ENCODE measurements at places on chromosomes 12 and 14.

DNA sequence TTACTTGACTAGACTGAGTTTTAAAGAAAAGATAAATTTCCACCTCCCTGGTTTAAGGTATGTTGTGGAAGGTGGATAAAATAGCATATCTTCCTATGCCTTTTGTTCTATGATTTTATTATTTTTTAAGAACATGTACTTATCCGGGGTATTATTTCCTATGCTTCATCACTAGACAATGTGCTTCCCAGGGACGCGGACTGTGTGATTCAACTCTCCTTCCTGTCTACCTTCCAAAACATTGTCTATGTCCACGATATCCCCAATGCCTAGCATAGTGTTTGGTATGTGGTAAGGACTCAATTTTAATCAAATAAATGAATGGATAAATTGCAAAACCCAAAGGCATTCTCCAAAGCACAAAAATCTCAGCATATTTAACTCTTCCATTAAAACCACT lies 8.3 kb upstream of the CCND2 start:
- no peak for DNase-seq
- H3K27me3 ChIP-seq = peaks cover 10% of the 10 kb centered on the region
- H3K36me3 ChIP-seq = no peaks in the 10 kb centered on the region
- H3K4me1 ChIP-seq = peaks cover 8% of the 10 kb centered on the region
- H3K27ac ChIP-seq = no peak overlapping the region
- H3K4me3 ChIP-seq = no peak overlapping the region

- peaks cover 8% of the 10 kb centered on the region for H3K36me3 ChIP-seq
- H3K27me3 ChIP-seq = no peaks in the 10 kb centered on the region
- H3K27ac ChIP-seq = peak overlapping the region; percentile 54
- H3K4me1 ChIP-seq = peaks cover 31% of the 10 kb centered on the region
These were observed 105.9 kb downstream of the ETV6 start for GRCh38 chr12:11755302-11755930.

GRCh38 chr12:92657770-92658169 lies 45.0 kb upstream of the PLEKHG7 start:
- no peak for DNase-seq
- no peaks in the 10 kb centered on the region for H3K4me1 ChIP-seq

- H3K27me3 ChIP-seq = no peaks in the 10 kb centered on the region
- no peaks in the 10 kb centered on the region for H3K36me3 ChIP-seq
- H3K27ac ChIP-seq = peak overlapping the region; percentile 99
These were observed 2.1 kb upstream of the GPR132 start for GRCh38 chr14:105067140-105067968.

- no peak overlapping the region for H3K4me3 ChIP-seq
- H3K27ac ChIP-seq = peak overlapping the region; percentile 57
- DNase-seq = no peak
- H3K4me1 ChIP-seq = peaks cover 18% of the 10 kb centered on the region
- no peaks in the 10 kb centered on the region for H3K27me3 ChIP-seq
These were observed 17.2 kb downstream of the ZBTB42 start for GRCh38 chr14:104817930-104818713.

- no peak for DNase-seq
- H3K27ac ChIP-seq = no peak overlapping the region
- no peaks in the 10 kb centered on the region for H3K4me1 ChIP-seq
- H3K36me3 ChIP-seq = no peaks in the 10 kb centered on the region
- peaks cover 6% of the 10 kb centered on the region for H3K27me3 ChIP-seq
- H3K4me3 ChIP-seq = no peak overlapping the region
These were observed 89.0 kb upstream of the PPM1H start for GRCh38 chr12:63023926-63024325.

- no peak overlapping the region for H3K27ac ChIP-seq
- no peak for DNase-seq
- H3K36me3 ChIP-seq = no peaks in the 10 kb centered on the region
- no peaks in the 10 kb centered on the region for H3K4me1 ChIP-seq
- H3K27me3 ChIP-seq = no peaks in the 10 kb centered on the region
- no peak overlapping the region for H3K4me3 ChIP-seq
These were observed 62.3 kb downstream of the MGAT4C start for GRCh38 chr12:86193931-86194330.

- peaks cover 41% of the 10 kb centered on the region for H3K27me3 ChIP-seq
- no peak overlapping the region for H3K27ac ChIP-seq
- H3K4me1 ChIP-seq = peaks cover 6% of the 10 kb centered on the region
- H3K4me3 ChIP-seq = peak overlapping the region; percentile 76
These were observed 980 bp upstream of the LTBR start for GRCh38 chr12:6382982-6383381.

DNA sequence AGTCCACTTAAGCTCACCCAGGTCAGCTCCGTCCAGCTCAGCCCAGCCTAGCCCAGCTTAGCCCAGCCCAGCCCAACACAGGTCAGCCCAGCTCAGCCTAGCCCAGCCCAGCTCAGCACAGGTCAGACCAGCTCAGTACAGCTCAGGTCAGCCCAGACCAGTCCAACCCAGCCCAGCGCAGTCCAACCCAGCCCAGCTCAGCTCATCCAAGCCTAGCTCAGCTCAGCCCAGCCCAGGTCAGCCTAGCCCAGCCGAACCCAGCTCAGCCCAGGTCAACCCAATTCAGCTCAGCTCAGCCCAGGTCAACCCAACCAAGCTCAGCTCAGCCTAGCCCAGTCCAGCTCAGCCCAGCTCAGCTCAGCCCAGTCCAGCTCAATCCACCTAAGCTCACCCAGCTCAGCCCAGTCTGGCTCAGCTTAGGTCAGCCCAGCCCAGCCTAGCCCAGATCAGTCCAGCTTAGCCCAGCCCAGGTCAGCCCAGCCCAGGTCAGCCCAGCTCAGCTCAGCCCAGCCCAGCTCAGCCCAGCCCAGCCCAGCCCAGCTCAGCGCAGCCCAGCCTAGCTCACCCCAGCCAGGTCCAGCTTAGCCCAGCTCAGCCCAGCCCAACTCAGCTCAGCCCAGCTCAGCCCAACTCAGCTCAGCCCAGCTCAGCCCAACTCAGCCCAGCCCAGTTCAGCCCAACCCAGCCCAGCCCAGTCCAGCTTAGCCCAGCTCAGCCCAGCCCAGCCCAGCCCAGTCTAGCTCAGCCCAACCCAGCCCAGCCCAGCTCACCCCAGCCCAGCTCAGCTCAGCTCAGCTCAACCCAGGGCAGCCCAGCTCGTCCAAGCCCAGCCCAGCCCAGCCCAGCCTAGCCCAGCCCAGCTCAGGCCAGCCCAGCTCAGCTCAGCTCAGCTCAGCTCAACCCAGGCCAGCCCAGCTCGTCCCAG lies 184.0 kb downstream of the TMEM121 start:
- H3K4me3 ChIP-seq = no peak overlapping the region
- H3K4me1 ChIP-seq = no peaks in the 10 kb centered on the region
- no peaks in the 10 kb centered on the region for H3K36me3 ChIP-seq
- H3K27ac ChIP-seq = no peak overlapping the region
- DNase-seq = no peak
- H3K27me3 ChIP-seq = no peaks in the 10 kb centered on the region

GRCh38 chr12:12180136-12180535 lies 86.7 kb downstream of the LRP6 start:
- H3K27me3 ChIP-seq = peaks cover 12% of the 10 kb centered on the region
- H3K27ac ChIP-seq = no peak overlapping the region
- H3K4me3 ChIP-seq = no peak overlapping the region
- DNase-seq = no peak
- peaks cover 2% of the 10 kb centered on the region for H3K4me1 ChIP-seq

DNA sequence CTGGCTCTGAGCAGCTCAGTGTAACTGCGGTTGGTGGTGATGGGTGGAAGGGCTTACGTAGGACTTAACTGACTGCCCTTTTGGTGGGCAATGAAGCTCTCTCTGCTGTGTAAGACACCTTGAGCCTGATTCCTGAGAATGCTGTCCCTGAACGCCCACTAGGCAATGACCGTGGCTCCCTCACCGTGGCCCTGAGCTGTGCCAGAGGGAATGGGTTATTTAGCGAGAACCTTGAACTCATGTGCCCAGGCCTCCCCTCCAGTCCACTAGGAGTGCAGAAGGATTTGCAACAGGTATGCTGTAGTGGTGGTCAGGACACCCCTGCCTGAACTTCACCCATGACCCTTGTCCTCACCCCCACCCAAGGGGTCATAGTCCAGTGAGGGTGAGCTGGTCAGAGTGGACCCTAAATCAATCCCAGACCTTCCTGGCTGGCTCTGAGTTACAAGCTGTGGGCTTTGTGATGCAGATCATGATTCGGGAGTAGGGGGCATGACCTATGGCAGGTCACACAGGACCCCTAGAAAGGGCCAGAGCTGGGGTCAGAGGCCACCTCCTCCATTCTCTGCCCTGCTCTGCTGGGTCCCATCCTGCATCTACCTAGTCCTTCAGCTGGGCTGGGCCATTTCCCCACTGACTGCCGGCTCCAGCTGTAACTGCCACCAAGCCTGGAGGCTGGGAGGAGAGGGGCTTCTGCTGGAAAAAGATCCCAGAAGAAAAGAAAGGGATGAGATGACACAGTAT lies 14.5 kb upstream of the ANKRD33 start:
- peaks cover 13% of the 10 kb centered on the region for H3K36me3 ChIP-seq
- no peak overlapping the region for H3K27ac ChIP-seq
- DNase-seq = no peak

GRCh38 chr12:88227263-88227662 lies 85.2 kb downstream of the TMTC3 start:
- no peaks in the 10 kb centered on the region for H3K36me3 ChIP-seq
- DNase-seq = no peak
- H3K27me3 ChIP-seq = no peaks in the 10 kb centered on the region
- peak overlapping the region; percentile 33 for H3K4me3 ChIP-seq
- H3K27ac ChIP-seq = no peak overlapping the region

- H3K4me3 ChIP-seq = no peak overlapping the region
- peak overlapping the region; percentile 69 for H3K27ac ChIP-seq
- H3K36me3 ChIP-seq = peaks cover 7% of the 10 kb centered on the region
- H3K4me1 ChIP-seq = peaks cover 2% of the 10 kb centered on the region
These were observed 41.8 kb downstream of the R3HDM2 start for GRCh38 chr12:57389033-57389432.

GRCh38 chr12:64097366-64098105 lies 124.6 kb downstream of the KICS2 start:
- peaks cover 33% of the 10 kb centered on the region for H3K27me3 ChIP-seq
- DNase-seq = no peak
- no peak overlapping the region for H3K4me3 ChIP-seq
- no peaks in the 10 kb centered on the region for H3K4me1 ChIP-seq
- H3K27ac ChIP-seq = no peak overlapping the region
- H3K36me3 ChIP-seq = no peaks in the 10 kb centered on the region

GRCh38 chr14:86798330-86798729 lies 1194.7 kb downstream of the GALC start:
- H3K4me3 ChIP-seq = no peak overlapping the region
- no peaks in the 10 kb centered on the region for H3K27me3 ChIP-seq
- no peak overlapping the region for H3K27ac ChIP-seq
- no peaks in the 10 kb centered on the region for H3K4me1 ChIP-seq

DNA sequence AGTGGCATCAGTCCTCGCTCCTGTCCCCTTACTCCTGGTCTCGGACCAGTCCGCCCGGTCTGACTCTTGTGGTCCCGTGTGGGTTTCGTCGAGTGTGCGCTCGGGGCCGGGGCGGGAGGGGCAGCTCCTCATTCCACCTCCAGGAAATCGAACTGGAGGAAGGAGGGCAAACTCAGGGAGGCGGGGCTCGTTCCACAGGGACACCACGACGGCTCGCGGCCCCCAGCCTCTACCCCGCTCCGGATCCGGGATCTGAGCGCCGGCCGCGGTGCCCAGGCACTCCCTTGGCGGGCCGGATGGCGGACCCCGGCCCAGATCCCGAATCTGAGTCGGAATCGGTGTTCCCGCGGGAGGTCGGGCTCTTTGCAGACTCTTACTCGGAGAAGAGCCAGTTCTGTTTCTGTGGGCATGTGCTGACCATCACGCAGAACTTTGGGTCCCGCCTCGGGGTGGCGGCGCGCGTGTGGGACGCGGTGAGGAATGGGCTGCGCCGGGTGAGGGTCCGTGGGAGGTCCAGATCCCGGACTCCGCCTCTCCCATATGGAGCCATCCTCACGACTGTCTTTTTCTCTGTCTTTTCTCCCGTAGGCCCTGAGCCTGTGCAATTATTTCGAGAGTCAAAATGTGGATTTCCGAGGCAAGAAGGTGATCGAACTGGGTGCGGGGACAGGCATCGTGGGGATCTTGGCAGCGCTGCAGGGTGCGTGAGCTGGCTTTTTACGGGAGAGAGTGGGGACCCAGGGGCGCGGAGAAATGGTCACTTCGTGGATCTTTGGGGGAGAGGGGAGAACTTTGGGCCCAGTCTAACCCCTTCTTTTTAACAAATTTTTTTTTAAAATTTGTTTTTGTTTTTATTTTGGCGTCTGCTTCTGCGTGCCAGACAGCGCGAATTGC lies at the start of gene EEF1AKMT3:
EEF1AKMT3 (plus strand) TSS at position 186 of the 894 bp plus-strand sequence; CDS start at position 297, 111 bp downstream.
- peaks cover 32% of the 10 kb centered on the region for H3K4me1 ChIP-seq
- H3K4me3 ChIP-seq = peak within 1 kb of the TSS; percentile 99

DNA sequence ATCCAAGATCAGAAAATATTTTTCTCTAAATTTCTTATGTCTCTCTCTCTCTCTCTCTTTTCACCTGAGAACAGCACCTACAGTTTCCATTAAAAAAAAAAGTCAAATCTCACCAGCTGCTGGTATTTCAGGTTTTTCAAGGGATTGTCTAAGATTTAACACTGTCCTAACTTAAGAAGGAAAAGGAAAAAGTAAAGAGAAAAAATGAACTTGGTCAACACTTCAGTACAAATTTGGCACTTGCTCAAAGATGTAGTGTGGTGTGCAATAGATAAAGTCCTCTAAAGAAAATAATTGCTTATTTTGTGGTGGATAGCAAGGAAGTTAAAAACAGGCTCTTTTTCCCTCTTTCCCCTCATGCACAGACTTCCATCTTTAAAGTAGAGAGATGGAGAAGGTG lies 416.2 kb downstream of the SOX5 start:
- no peak for DNase-seq
- no peak overlapping the region for H3K4me3 ChIP-seq
- no peak overlapping the region for H3K27ac ChIP-seq
- no peaks in the 10 kb centered on the region for H3K27me3 ChIP-seq

DNA sequence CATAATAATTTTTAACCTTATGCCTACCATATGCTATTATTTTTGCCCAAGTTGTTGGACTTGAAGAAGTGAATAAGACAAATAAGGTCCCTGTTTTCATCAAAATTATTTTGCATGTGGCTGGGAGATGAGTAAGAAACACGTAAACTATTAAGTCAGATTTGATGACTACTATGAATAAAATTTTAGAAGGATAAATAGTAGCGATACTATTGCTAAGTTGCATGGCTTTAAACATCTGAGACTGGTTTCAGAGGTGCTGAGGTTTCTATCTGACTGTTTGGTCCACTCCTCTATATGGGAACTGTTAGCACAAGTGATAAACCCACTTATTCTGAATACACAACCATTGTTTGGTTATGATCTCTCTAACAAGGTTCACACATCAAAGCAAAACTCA lies 674.3 kb upstream of the MDGA2 start:
- no peaks in the 10 kb centered on the region for H3K36me3 ChIP-seq
- no peaks in the 10 kb centered on the region for H3K27me3 ChIP-seq
- H3K27ac ChIP-seq = no peak overlapping the region
- H3K4me3 ChIP-seq = no peak overlapping the region
- no peak for DNase-seq

GRCh38 chr14:54048736-54049135 lies 92.1 kb upstream of the BMP4 start:
- H3K4me1 ChIP-seq = no peaks in the 10 kb centered on the region
- no peaks in the 10 kb centered on the region for H3K27me3 ChIP-seq
- no peak for DNase-seq
- no peaks in the 10 kb centered on the region for H3K36me3 ChIP-seq
- H3K4me3 ChIP-seq = no peak overlapping the region
- H3K27ac ChIP-seq = no peak overlapping the region

- no peaks in the 10 kb centered on the region for H3K27me3 ChIP-seq
- H3K36me3 ChIP-seq = no peaks in the 10 kb centered on the region
- peaks cover 30% of the 10 kb centered on the region for H3K4me1 ChIP-seq
- no peak overlapping the region for H3K4me3 ChIP-seq
- no peak overlapping the region for H3K27ac ChIP-seq
These were observed 3.4 kb downstream of the DCTN2 start for GRCh38 chr12:57543581-57543980.

GRCh38 chr12:25984759-25985158 lies 26.3 kb downstream of the RASSF8 start:
- no peak overlapping the region for H3K4me3 ChIP-seq
- DNase-seq = no peak
- no peak overlapping the region for H3K27ac ChIP-seq
- peaks cover 20% of the 10 kb centered on the region for H3K27me3 ChIP-seq
- no peaks in the 10 kb centered on the region for H3K36me3 ChIP-seq
